ENCODE measurements at places on chromosomes 12 and 14.

- no peak for DNase-seq
Observed at GRCh38 chr14:61927520-61927919, 165.3 kb downstream of the SNAPC1 start.

DNA sequence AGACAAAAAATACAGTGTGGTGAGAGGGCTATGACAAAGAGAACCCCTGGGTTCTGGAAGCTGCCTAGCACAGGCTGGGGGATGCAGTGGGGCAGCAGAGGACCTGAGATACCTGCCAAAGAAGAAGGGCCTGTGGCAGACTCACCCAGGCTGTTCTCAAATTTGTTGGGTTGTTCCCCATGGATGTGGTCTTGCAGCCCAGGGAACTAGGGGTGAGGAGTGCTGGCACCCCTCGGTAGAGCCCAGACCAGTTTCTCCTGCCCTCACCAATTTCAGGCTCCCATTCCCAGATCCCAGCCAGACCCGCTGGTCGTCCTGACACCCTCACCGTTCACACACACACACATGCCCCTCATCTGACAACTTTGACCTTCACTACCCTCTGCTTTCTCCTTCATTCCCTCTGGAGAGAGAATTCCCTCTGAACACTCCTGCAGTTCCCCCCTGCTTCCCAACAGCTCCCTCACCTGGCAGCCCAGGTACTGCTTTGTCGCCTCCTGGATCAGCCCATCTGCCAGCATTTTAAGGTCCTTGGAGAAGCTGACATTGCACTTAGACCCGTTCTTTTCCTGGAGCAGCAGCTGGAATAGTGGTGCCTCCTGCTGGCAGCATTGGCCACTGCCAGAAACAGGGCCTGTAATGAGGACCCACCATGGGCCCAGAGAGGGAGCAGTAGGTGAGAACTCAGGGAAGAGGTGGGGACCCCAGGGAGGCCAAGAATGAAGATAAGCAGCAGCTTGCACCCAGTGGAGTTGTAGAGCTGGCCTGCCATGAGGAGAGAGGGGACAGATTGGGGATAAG, 5.9 kb upstream of the GDF11 start:
- DNase-seq: peak; percentile 92

- DNase-seq: no peak
Observed at GRCh38 chr12:132288516-132289215, 40.7 kb downstream of the GALNT9 start.

DNA sequence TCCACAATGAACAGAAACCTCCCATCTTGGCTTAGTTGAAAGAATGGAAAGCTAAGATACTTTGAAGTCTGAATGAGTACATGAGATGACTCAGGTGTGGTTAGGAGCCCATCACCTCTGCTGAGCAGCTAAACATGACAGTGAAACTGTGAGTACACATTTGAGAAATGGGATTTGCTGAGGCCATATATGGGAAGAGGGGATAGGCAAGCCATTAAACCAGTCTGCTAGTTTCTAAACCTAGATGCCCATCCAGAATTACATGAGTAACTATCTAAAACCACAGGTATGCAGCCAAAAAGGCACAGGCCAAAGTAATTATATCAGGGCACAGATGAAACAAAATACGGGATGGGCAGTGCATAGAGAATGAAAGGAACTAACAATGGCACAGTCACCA, 41.2 kb downstream of the NKX2-1 start:
- no peak for DNase-seq

GRCh38 chr14:55000381-55000780, 26.5 kb downstream of the WDHD1 start:
- DNase-seq: no peak

GRCh38 chr14:90788031-90788430, 28.2 kb downstream of the TTC7B start:
- no peak for DNase-seq

DNA sequence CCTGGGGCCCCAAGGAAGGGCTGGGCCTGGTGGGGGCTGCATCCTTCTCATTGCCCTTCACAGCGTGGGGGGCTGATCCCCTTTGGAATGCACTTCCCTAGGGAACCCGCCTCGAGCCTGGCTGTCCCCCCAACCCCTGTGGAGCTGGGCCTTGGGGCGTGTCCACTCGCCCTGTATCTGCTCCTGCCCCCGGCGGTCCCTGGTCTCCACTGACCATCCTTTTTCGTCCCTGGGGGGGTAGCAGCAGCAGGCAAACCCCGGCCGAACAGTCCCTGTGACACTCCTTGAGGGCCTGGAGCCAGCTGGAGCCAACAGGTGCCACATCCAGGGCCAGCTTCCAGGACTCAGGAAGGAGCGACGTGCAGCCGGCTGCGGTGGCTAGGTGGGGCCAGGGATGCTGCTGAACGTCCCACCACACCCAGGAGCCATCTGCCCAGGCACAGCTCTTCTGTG, 9.4 kb upstream of the GPR132 start:
- DNase-seq: no peak

- no peak for DNase-seq
Observed at GRCh38 chr14:31967669-31967975, 109.5 kb upstream of the ARHGAP5 start.

DNA sequence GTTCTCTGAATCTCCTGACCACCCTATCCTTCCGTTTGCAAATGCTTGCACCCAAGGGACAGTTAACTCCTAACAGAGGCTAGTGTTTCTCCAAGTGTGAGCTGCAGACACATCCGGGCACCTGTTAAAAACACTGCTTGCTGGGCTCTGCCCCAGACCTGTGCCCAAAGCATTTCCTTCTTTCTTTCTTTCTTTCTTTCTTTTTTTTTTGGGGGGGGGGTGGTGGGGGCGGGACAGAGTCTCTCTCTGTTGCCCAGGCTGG, 42.5 kb downstream of the SPRING1 start:
- no peak for DNase-seq

DNA sequence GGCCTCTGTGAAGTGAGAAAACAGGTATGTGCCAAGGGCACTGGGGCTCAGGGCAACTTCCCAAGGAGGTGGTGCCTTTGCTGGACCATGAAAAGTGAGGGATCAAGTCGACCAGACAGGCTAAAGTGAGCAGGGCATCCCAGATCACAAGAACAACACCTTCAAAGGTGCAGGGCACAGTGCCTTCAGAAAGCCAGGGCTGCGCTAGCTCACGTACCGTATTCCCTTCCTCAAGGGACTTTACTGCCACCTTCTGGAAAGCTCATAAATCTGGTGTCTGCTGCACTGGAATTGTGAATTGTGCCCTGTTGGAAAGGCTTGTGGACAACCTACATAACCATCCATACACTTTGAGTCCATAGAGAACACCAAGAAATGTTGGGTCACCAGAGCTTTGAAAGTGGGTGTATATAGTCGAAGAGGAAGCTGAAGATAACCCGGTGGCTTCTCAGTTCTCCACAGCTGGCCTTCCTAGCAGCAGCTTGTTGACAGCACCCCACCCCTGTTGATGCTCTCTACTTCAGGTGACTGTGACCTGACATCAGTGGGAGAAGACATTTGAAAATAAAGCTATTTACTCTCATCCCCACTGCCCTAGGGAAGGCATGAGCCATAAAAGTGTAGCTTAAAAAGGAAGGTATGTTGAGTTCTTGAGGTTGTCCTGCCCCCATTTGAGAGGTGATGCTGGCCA, 24.5 kb downstream of the FIGNL2 start:
- DNase-seq: no peak

GRCh38 chr14:78608998-78609787, 439.0 kb downstream of the NRXN3 start:
- no peak for DNase-seq

GRCh38 chr12:130517588-130517987, 179.9 kb downstream of the PIWIL1 start:
- DNase-seq: no peak

DNA sequence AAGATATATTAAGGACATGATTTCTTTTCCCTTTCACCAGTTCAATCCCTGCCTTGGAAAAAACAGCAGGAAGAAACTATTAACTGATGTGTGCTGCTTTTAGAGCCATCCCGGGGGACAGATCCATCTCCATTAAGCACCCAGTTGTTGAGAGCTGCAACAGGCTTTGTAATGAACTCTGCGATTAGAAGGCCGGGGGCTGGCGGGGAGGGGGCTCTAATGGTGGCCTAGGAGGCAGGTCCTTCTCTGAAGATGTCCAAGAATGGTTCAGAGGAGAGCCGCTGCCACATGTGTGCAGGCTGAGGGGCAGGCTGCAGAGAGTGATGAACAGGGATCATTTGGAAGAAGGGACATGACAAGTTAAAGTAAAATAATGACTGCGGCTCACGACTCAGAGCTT, 67.8 kb downstream of the GALNT8 start:
- no peak for DNase-seq

DNA sequence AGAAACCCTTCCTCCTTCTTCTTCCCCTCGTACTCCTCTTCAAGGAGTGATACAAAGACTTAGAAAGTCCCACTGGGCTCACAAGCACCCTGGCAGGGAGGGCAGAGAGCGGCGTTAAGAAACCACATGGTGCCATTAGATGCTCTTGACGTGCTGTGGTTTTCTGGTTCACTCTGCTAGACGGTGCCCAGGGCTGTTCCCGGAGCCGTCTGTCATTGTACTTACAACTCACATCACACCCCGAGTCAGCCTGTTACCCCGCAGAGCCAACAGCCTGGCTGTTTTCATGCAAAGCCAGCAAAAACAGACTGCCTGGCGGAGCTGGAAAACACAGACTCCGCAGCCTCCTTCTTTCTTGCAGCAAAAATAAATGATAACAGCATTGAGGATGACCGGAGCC, 232.6 kb upstream of the TBX3 start:
- DNase-seq: no peak

- DNase-seq: no peak
Observed at GRCh38 chr14:101469382-101470247, 91.7 kb upstream of the DIO3 start.

DNA sequence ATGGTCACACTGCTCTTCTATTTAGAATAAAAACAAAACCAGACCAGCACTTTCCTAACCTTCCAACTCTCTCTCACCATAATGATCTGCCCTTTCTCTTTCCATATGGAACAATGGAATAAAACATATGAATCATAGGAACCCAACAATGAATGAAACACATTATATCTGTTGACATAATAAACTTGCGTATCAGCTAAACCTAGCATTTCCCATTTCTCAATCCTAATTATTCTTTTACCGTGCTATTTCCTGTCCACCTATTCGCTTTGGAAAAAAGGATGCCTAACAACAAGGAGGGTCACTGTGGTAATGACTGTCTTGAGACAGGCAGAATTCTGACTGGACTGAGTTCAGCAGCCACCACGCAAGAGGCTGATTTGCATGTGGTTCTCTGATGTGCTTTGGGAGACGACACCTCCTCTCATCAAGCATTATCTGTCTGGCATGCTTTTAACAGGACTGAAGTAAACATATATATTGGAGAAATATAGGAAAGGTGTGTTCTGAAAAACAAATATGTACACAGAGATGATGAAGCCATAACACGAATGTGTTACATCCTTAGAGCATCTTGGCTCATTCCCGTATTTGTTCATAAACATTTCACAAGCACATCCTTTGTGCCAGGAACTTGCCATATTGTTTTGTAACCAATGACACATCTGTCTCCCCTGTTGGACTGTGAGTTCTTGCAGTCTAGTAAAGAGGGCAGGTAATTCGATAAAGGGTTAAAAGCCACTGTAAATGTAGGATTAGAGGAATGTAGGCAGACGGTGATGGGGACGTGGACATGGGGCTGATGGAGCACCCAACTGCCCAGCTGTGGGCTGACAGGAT, 87.7 kb downstream of the PTPRB start:
- DNase-seq: no peak

DNA sequence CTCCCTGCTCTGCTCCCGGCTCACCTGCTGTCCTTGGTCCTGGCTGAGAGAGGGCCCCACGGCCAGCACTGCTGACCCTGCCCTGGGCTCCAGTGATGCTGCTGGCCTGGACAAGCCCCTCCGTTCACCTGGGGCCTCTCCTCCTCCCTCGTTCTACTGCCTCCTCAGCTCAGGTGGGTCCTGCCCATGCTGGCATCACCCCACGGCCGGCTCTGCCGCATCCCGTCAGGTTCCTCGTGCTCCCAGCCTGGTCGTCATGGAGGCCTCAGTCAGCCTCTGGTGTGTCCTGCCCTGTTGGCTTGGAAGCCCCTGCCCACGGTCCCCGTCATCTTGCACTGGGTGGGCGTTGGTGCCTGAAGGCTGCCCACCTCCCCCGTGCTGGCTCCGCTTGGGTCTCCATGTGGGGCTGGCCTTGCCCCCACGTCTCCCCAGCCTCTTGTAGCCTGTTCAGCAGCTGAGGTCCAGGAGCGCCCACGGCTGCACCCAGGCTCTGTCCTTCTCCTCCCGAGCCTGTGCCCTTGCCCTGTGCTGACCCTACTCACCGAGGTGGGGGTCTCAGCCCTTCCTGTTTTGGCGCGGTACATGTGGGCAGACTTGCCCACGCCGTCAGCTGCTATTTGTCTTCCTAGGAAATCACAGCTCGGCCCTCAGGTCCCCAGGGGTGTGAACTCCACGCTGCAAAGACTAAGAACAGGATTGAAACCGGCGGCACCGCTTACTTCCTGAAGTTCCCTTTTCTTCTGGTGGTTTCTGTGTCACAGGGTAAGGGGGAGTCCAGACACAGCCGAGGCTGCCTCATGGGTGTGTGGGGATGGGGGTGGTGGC, 121.6 kb downstream of the TMEM121 start:
- no peak for DNase-seq

- DNase-seq: no peak
Observed at GRCh38 chr12:131456301-131457027, 254.4 kb upstream of the SFSWAP start.

GRCh38 chr14:47541662-47542061, 133.7 kb downstream of the MDGA2 start:
- DNase-seq: no peak

DNA sequence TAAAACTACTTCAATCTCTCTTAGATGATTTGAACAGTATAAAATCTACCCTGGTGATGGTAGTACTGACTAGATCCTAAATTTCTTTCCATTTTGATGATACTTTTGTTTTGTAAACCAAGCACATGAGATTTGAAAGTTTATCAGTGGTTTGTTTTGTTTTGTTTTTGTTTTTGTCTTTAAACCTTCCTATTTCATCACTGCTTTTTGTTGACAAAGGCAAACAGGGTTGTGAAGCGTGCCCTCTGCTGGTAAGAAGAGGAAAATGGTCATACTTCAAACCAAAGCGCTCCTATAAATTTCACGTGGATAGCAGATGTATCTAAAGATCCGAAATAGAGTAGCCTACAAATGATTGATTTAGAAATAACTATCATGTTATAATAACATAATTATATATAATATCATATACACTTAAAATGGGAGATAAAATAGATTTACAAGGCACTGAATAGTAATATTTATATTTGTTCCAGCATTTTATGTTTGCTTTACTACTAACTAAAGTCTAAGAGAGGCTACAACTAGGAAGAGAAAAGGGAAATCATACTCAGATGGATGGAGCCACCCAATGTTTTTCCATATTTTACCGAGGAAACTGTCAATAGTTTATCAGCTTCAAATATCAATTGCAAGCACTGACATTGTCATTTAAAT, 254.0 kb upstream of the USP15 start:
- peak; percentile 5 for DNase-seq

GRCh38 chr14:64758025-64758521, 53.8 kb downstream of the PLEKHG3 start:
- no peak for DNase-seq

DNA sequence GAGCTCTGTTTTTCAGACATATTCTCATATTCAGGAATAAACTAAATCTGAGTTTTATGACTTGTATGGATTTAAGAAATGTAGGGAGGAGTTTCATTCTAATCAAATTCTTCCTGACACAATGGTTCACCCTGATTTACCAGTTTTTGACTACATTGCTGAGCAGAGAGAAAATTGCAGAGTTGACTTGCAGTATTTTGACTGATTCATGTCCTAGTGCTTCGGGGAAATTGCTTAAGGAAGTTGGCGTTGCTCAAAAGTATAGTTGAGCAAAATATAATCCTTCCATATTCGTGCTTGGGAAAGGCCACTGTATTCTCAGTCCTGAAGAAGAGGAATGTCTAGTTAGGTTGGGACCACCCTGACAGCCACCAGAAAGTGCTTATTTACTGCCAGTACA, 1.3 kb upstream of the TWF1 start:
- no peak for DNase-seq

All from iPS DF 19.7 (cell line).